ENCODE measurements at places on chromosomes 11 and 22.

DNA sequence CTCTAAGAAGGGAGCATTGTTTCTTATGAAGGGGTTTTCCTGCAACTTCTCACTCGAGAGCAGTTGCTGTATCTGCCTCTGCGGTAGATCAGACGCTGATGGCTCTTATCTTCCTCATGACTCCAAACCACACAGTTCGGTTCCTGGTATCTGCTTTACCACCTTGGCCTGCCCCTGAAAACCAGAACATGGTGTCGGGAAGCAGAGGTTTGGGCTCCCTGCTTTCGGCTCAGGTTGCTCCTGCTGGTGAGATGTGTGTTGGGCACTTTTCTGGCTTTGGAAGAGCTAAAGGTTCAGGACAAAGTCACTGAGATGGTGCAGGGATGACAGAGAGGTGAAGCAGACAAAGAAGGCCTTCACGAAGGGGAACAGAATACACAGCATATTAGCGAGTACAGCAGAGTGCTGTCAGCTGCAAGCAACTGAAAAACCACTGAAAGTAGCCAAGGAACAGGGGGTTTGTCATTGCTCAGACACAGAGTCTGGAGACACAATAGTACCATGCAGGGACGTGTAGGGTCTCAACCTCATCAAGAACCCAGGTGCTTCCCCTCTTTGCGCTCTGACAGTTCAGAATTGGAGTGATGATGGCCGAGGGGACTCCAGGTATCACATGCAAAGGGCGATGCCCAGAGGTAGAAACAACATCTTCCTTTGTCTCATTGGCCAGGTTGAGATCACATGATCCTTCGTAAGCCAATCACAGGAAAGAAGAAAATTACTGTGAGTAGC lies 11.9 kb upstream of the CSF2RB start:
- DNase-seq: no peak

- no peak for DNase-seq
Measured at GRCh38 chr22:46259374-46259773, 3.8 kb downstream of the PKDREJ start.

DNA sequence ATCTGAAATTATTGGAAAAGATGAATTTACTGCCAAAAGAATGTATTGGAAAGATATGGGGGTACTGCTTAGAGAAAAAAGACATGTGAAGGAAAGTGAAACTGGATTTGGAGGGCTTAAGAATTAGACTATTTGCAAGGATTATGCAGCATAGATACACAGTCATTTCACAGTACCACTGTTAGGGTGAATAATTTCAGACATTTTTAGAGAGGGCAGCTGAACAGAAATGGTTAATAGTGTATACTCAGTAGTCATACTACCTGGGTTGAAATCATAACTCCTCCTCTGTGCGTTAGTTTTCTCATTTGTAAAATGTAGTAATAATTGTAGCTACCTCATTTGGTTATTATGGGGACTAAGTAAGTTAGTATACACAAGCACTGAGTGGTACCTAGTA lies 33.0 kb downstream of the GAS2 start:
- DNase-seq: no peak

- DNase-seq: no peak
Measured at GRCh38 chr11:107041088-107041444, 22.8 kb upstream of the GUCY1A2 start.

- DNase-seq: no peak
Measured at GRCh38 chr22:22802339-22802970, 85.2 kb upstream of the IGLL5 start.

DNA sequence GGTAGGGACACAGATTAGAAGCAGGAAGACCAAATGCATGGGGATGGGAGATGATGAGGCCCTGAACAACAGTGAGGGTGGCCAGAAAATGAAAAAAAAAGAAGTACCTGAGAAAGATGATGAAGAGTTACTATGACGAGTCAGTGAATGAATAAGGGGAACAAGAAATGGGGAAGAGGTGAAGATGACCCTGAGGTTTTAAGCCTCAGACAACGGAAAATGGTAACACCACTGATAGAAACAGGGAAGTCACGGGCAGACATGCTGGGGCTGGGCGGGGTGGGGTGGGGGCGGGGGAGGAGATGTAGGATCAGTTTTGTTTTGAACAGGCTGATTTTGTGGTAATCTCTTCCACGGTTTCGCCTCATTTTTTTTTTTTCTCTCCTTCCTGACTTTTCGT lies 205.1 kb upstream of the CADM1 start:
- DNase-seq: no peak

- no peak for DNase-seq
Measured at GRCh38 chr22:46021577-46021976, 44.6 kb upstream of the WNT7B start.

GRCh38 chr22:46747646-46748045 lies 9.6 kb upstream of the CERK start:
- no peak for DNase-seq

GRCh38 chr11:59144096-59144495 lies 1.4 kb downstream of the FAM111A start:
- DNase-seq: no peak

DNA sequence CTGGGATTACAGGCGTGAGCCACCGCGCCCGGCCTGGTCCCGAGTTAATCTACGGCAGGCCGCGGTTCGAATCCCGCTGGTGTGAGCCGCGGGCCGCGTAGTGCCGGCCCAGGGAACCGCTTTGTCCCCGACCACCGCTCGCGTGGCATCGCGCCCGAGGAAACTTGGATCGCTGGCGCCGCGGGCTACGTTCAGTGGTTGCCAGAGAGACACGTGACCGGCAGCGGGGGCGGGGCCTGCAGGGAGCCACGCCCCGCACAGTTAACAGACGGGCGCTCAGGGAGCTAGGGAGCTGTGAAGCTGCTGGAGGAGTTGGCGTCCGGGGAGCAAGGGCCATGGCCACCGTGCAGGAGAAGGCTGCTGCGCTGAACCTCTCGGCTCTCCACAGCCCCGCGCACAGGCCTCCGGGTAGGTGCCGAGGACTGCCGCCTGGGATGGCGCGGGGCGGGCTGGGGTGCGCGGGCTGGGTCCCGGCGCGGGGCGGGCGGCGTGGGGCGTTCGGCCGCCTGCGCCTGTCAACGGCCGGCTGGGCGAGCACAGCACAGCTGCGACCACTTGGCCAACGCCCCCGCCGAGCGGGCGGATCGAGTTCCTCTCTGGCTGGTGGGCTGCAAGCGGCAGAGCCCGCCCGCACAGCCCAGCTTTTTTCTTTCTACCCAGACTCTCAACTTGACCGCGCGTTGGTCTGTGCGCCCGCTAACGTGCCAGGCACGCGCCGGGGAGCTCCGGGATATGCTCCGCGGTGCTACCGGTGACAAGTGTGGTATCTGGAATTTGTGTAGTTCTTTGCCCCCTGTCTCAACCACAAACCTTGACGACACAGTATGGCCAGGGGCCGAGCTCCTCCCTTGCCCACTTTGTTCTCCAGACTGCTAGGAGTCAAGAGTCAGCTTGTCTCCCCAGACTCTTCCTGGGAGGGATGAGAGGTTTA lies at the start of gene DEPDC7:
DEPDC7 (plus strand) TSS at position 258 of the 931 bp plus-strand sequence; CDS start at position 336, 78 bp downstream.
- no peak for DNase-seq

DNA sequence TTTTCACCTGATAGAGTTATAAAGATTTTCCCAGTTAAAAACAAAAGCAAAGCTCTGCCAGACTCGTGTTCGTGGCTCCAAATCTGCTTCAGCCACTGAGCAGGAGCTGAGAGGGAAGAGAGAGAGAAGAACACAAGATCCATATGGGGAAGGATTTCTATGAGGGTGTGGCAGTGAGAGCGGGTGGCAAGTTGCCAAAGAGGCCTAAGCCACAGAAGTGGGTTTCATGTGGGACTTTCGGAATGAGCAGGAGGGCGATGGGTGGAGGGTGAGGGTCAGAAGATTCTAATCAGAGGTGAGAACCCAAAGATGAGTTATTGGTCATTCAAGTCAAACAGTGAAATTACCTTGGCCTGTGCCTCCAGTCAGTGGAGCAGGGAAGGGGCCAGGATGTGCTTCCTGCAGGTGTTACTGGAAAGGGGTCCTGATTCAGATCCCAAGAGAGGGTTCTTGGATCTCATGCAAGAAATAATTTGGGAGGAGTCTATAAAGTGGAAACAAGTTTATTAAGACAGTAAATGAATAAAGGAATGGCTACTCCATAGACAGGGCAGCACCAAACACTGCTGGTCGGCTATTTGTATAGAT lies 40.5 kb upstream of the TOP3B start:
- no peak for DNase-seq

DNA sequence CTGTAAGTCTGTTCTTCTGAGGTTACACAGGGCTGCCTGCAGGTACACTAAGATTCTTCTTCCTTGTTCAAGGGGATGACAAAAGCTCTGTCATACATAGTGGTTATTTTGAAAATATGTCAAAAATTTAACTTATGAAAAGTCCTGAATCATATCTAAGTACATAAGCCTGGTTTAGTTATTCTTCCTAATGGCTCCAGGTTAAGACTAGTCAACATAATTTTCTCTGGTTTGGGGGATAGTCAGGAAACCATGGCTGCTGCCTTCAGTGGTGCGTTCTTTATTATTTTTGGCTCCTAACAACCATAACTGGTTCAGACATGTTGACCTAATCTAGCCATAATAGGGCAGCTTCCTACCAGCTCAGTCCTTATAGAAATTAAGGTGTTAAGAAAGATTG lies 257.4 kb upstream of the DDI1 start:
- no peak for DNase-seq

- no peak for DNase-seq
Measured at GRCh38 chr22:28128827-28129226, 209.8 kb upstream of the PITPNB start.

- DNase-seq: no peak
Measured at GRCh38 chr11:60739114-60739513, 14.6 kb downstream of the MS4A18 start.

GRCh38 chr22:22711532-22711913 lies 67.1 kb downstream of the GGTLC2 start:
- DNase-seq: no peak

GRCh38 chr22:20582520-20583361 lies 75.3 kb downstream of the MED15 start:
- no peak for DNase-seq

All from HS-27A (cell line).